ENCODE measurements at places on chromosomes 7 and 10. TPM values are rescaled to one million over a fixed set of nuclear protein-coding genes. Genes with fewer than 3 reads are reported as not detected.

DNA sequence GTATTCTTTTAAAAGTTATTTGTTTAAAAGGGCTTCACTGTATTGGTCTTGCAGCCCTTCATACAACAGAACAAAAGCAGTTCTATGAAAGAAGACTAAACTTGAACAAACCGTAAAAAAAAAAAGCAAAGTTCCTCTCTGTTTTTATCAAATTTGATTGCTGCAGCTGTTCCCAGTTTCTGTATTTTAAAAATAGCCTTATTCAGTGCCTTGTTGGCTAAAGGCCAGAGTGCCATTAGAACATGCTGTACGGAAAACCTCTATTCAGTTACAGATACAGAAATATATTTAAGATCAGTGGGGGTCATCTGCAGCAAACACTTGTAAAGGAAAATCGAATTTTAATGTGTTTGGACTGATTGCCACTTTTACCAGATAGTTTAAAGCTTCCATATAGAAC is 207.8 kb upstream of the ETV1 start:
- no peak for DNase-seq

The NEUROG3 gene
- not detected for polyA plus RNA-seq

The OPN1SW gene
- not detected for polyA plus RNA-seq

DNA sequence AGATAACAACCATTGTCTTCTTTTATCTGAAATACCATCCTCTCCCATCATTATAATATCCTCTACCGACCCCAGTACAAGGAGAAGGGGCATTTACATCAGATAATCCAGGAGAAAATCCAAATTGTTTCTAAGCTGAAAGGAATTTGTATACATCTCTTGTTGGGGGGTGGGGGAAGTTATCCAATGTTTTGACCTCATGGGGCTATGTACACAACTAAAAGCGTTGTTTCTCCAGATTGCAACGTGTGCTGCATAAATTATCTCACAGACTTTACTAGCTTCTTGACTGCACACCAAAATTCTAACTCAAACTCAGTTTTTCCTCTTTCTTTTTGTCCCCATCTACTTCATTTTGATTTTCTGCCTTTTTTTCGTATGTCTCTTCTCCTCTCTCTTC is 156.7 kb downstream of the TWIST1 start:
- peak; percentile 65 for DNase-seq

GRCh38 chr7:22563621-22564241 is 63.7 kb upstream of the STEAP1B start:
- DNase-seq: no peak

The GJC3 gene
- 0.73 TPM for polyA plus RNA-seq

DNA sequence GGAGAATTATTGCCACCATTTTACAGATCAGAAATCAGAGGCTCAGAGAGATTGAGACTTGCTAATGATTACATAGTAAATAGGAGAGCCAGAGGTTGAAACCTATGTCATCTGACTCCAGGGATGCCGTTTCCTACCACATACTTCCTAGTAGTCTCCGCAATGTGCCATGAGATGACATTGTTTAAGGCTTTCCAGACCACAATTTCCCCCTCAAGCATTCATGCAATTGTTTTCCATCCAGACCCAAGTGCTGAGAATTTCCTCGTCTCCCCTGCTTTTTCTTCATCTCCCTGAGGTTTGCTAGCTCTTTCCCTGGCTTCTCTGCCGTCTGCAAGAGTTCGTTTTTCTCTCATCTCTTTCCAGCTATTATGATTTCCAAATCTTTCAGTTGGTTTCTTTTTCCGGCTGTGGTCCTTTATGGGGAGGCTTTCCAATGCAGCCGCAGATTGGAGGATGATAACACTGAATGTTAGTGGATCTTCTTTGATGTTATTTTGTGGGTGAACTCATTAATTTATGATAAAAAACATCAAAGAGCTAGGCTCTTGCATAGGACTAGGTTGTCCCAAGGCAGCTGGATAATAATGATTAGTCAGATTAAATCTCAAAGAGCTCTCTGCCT is 6.9 kb upstream of the GOLGA7B start:
- DNase-seq: no peak

The GIMAP1 gene
- polyA plus RNA-seq: 6.4 TPM

GRCh38 chr10:97589479-97589878 is at the start of gene C10orf62:
C10orf62 (plus strand) TSS chr10:97589721; CDS start chr10:97589898, 177 bp downstream.
- no peak for DNase-seq

GRCh38 chr7:102836977-102837376 is 75.8 kb upstream of the LRRC17 start:
- no peak for DNase-seq

- no peak for DNase-seq
Observed at GRCh38 chr7:130363026-130363847, 17.1 kb upstream of the CPA1 start.

- no peak for DNase-seq
Observed at GRCh38 chr10:61338146-61338545, 115.0 kb downstream of the TMEM26 start.

DNA sequence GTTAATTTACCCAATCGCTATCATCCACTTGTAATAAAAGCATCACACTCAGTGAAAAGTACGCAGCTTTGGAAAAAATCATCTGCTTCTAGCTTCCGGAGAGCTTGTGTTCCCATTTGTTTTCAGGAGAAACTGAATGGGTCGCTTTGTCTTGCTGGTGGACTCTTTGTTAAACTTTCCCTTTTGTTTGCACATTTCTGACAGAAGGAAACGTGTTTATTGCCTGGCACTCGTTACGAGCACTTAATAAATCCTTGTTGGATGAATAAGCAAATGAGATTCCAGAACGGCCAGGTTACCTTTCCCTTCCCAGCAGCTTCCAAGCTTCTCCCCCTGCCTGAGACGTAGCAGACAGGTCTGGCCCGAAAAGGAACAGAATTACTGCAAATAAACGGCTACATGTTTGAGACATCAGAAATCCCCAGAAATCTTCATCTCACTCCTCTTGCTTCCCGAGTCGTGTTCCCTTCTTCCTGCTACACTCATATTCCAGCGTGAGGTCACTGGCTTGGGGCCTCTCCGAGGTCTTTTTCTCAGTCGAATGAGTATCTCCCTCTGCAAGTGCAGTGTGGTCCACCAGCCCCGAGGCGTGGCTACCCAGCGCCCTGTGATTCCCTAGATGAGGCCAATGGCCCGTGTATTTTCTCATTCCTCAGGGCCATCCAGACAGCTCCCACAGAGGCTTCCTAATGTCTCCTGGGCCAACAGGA is 167.2 kb downstream of the FRMD4A start:
- peak; percentile 44 for DNase-seq

- DNase-seq: peak; percentile 62
Observed at GRCh38 chr7:6576024-6576866, 1.0 kb upstream of the ZDHHC4 start.

DNA sequence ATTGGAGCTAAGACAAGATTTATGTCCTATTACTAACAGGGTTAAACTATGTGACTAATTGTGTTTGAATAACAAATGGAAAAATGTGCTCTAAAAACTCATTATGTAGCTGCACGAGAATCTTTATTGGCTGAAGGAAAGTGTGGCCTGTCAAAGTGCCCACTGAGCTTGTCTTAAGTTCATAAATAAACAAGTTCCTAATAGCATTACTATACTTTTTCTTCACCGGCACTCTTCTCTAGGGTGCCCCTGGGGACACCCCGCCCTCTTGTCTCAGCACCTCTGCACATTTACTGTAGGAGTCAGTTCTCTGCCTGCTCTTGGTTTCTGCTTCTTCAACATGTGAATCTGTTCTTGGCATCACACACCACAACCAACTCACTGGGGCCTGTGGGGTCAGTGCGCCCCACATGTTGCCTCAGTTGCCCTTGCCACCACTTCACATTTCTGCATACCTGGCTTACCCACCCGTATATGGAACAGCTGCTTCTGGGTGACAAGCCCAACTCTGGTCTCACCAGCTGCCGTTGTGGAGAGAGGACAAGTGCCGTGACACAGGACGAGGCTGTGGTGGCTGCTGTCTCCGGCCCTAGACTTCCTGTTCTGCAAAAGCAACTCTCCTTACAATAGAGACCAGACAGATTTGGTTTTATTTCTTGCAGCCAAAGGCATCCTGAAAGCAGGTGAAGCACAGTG is 96.3 kb upstream of the DDC start:
- no peak for DNase-seq

GRCh38 chr10:68348265-68348741 is 15.6 kb upstream of the PBLD start:
- peak; percentile 29 for DNase-seq

GRCh38 chr10:110684800-110685446 is 40.8 kb downstream of the RBM20 start:
- no peak for DNase-seq

- DNase-seq: no peak
Observed at GRCh38 chr7:30980194-30980593, 16.4 kb downstream of the GHRHR start.

DNA sequence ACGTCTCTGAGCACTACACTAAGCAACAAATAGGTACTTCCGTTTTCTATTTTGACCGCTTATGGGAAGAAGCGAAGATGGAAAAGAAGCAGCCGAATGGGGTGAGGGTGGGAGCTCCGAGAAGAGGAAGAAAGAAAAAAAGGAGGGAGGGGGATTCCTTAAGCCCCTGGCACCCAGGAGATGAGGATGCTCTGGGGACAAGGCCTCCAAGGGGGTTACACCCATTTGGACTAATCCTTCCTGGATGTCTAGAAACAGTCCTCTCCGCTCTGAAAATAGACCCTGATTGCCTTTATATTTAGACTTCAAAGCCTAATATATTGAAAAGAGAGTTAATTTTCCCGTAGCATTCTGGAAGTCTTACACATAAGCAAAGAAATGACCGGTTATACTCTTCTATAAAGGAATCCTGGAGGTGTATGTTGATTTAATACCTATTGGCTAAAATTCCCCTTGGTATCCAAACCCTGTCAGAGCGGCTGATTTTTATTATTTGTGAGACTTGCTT is 676 bp upstream of the HTR7 start:
- no peak for DNase-seq

The KCNIP2 gene
- 0.67 TPM for polyA plus RNA-seq

The ZKSCAN5 gene
- polyA plus RNA-seq: 4.6 TPM

DNA sequence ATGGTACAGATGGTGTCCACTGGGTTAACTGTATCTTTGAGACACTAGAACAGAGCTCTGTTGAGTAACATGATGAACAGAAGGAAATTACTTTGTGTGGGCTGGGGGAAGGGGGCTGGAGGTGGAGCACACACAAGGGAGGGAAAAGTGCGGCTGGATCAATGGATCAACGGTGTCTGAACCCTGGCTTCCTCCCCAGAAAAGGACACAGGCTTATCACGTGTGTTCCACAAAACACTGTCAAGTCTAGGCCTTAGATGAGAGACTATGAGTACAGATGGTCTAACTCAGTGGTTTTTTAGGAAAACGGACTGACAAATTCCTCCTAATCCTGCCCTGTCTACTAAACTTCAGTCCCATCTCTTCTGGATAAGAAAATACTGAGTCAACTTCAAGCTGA is 27.8 kb downstream of the HSPB1 start:
- DNase-seq: no peak

The ARHGAP21 gene
- 12.7 TPM for polyA plus RNA-seq

DNA sequence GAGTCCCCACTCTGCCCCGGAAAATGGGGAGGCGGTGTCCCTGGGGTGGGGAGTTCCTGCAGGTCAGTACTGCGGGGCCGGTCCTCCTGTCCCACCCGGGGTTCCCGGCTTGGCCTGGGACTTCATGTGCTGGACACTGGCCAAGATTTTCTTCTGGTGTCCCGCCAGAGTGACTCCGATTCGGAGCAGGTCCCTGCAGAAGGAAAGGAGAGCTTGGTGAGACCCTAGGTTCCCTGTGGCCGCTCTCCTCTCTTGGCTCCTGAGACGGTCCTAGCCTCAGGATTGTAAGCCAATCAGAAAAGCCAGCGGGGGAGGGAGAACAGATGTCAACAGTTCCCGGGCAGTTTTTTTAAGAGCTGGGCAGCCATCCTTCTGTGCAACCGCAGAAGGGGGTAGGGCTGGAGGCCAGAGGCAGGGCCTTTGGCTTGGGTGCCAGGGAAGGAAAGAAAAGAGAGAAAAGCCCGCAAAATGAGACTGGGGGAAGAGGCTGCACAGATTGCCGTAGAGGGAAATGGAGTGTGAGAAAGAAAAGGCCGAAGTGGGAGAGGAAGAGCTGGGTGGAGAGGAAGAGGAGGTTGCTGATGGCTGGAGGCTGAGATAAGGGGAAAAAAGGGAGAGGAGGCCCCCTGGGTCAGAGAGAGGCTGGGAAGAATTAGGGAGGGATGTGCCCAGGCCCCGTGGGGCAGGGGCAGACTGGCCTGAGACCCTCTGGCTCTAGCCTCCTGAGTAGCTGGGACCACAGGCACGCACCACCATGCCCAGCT is 23.7 kb downstream of the EPHB4 start:
- DNase-seq: peak; percentile 77

- no peak for DNase-seq
Observed at GRCh38 chr7:115748123-115748738, 282.3 kb downstream of the TFEC start.

GRCh38 chr10:129586898-129587443 is 119.9 kb downstream of the MGMT start:
- no peak for DNase-seq

The A1CF gene
- polyA plus RNA-seq: 3.8 TPM

- no peak for DNase-seq
Observed at GRCh38 chr10:4082861-4083260, 297.9 kb upstream of the KLF6 start.

GRCh38 chr10:127254276-127254675 is 57.9 kb upstream of the INSYN2A start:
- no peak for DNase-seq

The NPSR1 gene
- not detected for polyA plus RNA-seq

DNA sequence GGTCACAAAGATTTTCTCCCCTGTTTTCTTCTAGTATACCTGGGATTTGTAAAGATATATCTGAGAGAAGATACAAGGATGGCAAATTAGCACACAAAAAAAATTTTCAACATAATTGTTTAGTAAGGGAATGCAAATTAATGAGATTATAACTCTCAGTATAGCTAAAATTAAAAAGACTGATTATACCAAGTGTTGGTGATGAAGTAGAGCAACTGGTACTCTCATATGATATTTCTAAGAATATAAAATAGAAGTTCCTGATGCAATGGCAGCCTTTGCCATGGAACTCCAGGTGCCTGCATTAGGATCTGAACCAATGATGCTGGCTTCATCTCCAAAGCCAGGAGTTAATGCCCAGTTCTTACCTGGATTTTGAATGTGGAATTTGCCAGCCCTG is 51.4 kb upstream of the KIAA1217 start:
- no peak for DNase-seq

- no peak for DNase-seq
Observed at GRCh38 chr7:68730964-68731363, 867.3 kb upstream of the AUTS2 start.

DNA sequence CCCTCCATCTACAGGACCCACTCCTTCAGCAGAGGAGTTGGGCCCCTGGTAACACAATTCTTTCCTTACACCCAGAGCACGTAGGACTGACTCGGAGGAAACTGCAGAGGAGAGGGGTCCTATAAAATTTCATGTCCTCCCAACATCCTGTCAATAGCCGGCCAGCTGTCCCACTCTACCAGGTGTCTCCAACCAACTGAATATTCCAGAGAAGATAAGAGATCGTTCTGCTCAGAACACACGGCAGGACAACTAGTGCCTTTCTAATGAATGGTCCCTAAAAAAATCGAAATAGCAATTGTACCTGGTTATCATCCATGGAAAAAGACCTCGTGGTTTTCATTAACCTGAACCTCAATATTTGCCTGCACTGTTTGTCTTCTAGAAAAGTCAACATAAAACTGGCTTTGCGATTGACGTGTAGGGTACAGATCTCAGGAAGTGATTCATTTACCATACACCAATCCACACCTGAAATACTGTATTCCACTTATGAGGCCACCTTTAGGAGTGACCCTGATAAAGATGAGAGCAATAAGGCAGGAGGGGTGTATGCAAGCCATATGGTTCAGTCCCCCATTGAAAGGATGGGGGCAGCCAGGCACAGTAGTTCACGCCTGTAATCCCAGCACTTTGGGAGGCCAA is 111.7 kb downstream of the PARP12 start:
- DNase-seq: no peak

Measured in kidney (tissue), 22 donors.